ENCODE measurements at places on chromosomes 11 and 22. TPM values are rescaled to one million over a fixed set of nuclear protein-coding genes. Genes with fewer than 3 reads are reported as not detected.

The CST6 gene
- total RNA-seq, result 11.0 TPM

The PNPLA3 gene
- total RNA-seq, result 6.9 TPM

The MYOD1 gene
- total RNA-seq, result not detected

DNA sequence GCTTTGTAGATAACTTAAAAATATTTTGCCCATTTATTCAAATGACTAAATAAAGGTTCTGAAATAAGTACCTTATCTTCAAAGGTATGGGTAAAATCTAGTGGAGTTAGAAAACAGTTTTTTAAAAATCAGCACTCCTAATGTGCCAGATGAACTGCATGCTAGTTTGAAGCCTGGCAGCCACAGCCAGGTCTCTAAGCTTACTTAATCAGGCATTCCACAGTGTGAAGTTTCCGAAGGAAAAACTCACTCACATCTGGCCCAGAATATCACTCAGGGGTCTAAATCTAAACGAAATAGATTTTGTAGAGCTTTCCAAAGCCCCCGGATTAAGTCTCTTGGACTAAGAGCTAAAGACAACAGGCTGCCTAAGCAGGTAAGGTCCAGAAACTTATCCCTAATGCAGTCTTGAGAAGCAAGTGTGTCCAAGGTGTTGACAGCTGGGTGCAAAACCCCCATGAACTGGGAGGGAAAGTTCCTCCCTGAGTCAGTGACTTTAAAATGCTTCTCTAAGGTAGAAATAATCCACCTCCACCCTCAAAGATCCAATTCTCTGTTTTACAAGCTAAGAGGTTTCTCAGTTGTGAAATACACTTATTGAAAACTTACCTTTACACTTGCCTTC lies 157.6 kb downstream of the FCHSD2 start:
- no peak for DNase-seq

DNA sequence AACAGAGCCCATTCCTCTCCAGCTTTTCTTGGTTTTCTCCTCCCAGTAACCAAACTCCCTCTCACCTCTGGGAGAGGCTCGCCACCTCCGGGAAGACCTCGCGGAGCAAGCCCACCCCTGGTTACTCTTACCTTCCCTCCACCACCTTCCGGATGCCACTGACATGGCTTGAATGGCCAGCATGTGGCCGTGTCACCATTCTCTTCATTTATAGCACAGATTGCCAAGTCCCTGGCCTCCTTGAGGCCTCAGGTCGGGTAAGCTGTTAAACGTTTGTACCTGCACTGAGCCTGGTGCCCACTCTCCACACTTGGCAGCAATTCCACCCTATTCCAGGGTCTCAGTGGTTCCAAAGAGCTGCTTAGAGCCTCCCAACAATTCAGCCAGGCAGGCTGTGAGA lies 8.0 kb upstream of the FXYD2 start:
- DNase-seq, result no peak

- DNase-seq, result no peak
Observed at GRCh38 chr22:46969961-46970360, 207.5 kb downstream of the TBC1D22A start.

- no peak for DNase-seq
Observed at GRCh38 chr11:108873941-108874340, 209.1 kb downstream of the DDX10 start.

DNA sequence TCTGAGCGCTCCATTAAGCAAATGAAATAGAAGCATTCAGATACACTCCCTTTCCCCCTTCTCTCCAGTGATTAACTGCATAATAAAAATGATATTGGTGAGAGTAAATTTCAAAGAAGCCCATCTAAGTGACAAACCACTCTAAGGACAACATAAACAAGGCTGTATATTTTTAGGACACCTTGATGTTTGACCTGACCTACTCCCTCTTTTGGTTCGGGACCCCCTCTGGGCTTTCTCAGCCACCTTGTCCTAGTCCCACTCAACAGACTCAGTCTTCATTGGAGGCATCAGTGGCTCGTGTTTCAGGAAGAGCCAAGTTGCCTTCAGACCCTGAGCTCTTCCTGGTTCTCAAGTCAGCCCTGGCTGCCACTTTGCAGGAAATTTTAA lies 182.3 kb upstream of the NCAM1 start:
- DNase-seq, result no peak
